ENCODE measurements at places on chromosomes 2 and 18.
A peak's percentile ranks its signal among the peaks of the same experiment; 100 is the strongest.

DNA sequence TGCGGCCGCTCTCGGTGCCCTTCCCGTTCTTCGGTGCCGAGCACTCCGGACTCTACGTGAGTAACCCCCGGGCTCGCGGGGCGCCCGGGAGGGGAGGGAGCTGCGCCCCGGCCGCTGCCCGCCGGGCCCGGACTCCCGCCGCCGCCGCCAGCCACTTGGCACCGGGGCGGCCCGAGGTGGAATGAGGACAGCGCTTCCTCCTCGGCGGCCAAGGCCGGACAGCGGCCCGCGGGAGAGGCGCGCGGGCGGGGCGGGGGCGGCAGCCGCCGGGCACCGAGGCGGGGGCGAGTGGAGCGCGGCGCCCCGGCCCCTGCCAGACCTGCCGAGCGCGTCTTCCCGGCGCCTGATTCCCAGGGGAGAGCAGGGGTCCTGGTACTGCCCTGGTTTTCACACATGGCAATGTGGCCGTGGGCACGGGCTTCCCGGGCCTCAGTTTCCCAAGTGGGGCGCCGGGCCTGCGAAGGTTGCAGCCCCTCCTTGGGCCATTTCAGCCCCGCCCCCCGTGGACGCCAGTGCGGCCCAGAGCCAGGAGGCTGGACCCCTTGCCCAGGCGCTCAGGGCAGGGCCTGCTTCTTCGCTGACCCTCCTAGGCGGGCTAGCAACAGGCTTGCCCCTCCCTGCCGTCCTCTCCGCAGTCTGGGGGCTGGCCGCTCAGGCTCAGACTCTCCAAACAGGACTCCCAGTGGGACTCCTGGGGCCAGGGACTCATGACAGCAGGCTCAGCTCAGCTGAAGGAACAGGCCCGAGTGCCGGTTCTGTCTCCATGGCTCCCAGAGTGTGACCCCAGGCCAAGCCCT lies 775 bp downstream of the SNED1 start:
- DNase-seq: no peak

- DNase-seq: no peak
Observed at GRCh38 chr2:173401716-173402326, 47.1 kb downstream of the CDCA7 start.

DNA sequence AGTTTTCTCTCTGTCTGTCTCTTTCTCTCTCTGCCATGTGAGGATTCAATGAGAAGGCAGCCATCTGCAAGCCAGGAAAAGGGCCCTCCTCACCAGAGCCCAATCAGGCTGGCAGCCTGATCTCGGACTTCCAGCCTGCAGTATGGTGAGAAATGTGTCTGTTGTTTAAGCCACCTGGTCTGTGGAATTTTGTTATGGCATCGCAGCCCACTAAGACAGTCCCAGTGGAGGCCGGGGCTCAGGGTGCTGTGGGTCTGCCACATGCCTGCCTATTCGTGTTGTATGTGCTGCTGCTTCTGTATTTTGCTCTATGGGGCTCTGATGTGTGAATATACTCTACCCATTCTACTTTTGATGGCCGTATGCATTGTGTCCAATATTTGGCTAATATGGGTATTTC lies 139.0 kb upstream of the HS6ST1 start:
- no peak for DNase-seq

- DNase-seq: peak; percentile 95
Observed at GRCh38 chr2:43221763-43222474, 4.5 kb downstream of the ZFP36L2 start.

DNA sequence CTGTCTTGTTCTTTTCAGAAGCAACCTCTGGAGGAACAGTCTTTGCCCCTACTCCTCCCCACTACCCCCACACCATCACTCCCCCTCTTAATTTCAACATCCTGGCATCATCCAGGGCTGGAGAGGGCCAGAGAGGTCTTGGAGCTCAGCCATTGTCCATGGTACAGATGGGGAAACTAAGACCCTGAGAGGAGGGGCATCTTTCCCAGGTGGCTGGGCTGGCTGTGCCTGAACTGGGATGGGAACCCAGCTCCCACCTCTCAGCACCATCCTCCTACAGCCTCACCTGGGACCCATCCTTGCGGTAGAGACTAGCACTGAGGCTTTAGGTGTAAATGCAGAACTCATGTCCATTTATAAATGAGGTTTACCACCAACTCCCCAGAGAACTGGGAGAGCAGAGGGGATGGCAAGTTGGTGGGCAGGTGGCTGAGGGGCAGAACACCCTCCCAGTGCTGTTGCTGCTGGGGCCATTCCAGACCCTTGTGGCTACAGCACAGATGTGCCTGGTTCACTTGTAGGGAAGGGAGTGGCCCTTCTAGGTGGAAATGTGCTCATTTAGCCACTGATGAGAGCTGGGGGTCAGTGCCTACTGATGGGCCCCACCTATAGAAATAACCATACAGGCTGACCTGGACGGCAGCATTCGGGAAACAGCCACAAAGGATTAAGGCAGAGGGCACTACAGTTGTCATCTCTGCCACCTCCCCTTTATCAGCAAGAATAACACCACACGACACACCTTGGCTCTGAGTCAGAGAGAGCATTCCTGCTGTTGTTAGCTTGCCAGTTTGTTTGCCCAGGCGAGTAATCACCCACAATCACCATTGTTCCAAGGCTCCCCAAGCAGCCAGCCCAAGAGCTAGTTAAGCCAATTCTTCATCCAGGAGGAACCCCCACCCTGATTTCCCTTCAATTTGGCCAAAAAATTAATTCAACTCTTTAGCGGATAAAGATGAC lies 2.1 kb downstream of the MLPH start:
- no peak for DNase-seq

- DNase-seq: no peak
Observed at GRCh38 chr2:237055386-237056100, 30.1 kb upstream of the COPS8 start.

- DNase-seq: no peak
Observed at GRCh38 chr18:61428266-61428665, 95.0 kb downstream of the CDH20 start.

- DNase-seq: no peak
Observed at GRCh38 chr2:163665051-163665450, 70.8 kb downstream of the FIGN start.

- peak; percentile 13 for DNase-seq
Observed at GRCh38 chr2:163207693-163208370, 369.3 kb upstream of the KCNH7 start.

DNA sequence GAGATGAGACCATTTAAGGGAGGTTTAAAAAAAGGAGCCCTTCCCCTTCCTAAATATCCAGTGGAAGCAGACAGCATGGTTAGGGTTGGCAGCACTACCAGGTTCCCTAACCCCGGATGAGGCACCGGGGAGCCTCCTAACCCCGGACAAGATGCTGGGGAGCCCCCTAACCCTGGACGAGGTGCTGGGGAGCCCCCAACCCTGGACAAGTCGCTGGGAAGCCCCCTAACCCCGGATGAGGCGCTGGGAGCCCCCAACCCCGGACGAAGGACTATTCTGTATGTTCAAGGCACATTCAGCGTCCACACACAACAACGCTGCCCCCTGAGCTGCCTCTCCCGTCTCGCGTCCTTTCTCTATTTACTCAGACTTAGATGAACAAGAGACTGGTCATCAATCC lies 51.9 kb downstream of the ANKMY1 start:
- no peak for DNase-seq

DNA sequence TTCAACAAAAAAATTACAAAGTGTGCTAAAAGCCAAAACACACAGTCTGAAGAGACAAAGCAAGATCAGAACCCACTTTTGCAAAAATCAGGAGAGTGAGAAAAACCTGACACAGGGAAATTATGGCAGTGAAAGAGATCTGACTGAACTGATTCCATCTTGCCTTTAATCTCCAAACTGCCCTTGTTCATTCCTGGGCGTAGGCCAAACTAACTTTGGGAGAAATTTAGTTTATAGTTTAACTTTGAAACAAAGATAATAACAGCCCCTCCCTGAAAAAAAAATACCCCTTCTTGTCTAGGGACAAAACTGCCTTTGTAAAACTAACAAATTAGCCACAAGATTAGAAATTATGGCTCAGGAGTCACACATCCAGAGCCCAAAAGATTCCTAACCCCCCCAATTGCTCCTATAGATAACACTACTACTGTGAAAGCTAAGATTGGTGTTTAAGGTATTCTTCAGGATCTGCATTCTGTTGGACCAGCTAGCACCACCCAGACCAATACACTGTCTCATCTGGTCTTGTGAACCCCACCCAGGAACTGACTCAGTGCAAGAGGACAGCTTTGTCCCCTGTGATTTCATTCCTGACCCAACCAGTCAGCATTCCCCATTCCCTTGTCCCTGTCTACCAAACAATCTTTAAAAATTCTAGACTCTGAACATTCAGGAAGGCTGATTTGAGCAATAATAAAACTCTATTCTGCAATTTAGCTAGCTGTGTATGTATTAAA lies 226.1 kb upstream of the SH3BP4 start:
- DNase-seq: no peak

DNA sequence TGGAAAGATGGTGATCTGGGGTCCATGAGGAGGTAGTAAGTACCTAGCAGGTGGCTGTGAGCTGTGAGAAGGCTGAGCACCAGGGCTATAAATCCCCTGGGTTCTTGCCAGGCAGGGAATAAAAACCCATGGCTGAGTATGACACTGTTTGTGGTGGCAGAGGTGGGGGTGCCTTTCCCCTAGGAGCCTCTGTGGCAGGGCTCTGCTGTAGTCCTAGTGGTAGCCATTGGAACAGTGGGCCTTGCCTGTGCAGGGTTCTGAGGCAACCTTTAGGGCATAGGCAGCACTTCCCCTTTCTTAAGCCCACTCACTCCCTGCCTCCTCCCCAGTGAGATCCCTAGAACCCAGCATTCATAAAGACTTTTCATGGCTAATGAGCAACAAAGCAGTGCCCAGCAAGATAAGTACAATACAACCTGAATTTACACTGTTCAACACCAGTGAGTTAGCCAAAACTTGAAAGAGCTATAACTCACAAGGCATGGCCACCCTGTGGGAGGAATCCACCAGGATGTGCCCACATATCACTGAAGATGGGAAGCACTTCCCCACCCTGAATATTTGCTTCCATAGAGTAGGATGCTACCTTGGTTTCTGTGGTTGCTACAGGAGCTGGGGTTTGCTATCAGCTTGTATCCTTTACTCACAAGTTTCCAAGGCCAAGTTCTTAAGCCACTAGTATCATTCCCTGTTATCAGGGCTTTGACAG lies 100.9 kb upstream of the NEUROD1 start:
- DNase-seq: no peak

DNA sequence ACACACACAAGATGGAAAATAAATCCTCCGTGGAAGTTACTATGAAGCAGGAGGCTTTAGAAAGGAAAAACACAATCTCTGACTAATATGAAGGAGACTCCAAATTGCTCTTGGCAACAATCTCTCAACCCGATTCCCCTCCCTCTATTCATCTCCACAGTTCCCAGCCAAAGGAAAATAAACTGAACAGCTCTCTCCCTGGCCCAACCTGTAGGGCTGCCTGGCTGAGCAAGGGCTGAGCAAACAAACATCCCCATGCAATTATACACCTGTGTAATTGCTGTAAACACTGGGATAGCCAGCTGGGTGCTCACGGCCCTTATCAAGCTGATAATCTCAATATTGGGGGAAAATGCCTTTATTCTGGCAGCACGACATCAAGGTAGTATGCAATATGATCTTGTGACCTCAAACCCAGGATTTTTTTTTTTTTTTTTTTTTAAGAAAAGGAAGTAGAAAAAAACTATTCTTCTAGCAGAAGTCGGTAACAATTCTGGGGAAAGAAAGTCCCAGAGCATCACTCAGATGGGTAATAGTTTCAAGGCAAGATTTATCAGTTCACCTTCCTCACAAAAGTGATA lies 203.3 kb upstream of the SMAD2 start:
- no peak for DNase-seq

- peak; percentile 52 for DNase-seq
Observed at GRCh38 chr2:106085181-106085940, 108.7 kb downstream of the UXS1 start.

GRCh38 chr2:105856581-105856980 lies 111.9 kb downstream of the NCK2 start:
- DNase-seq: no peak

GRCh38 chr2:113720167-113720566 lies 36.3 kb downstream of the SLC35F5 start:
- no peak for DNase-seq

GRCh38 chr18:6746386-6746960 lies 17.0 kb downstream of the ARHGAP28 start:
- DNase-seq: no peak

DNA sequence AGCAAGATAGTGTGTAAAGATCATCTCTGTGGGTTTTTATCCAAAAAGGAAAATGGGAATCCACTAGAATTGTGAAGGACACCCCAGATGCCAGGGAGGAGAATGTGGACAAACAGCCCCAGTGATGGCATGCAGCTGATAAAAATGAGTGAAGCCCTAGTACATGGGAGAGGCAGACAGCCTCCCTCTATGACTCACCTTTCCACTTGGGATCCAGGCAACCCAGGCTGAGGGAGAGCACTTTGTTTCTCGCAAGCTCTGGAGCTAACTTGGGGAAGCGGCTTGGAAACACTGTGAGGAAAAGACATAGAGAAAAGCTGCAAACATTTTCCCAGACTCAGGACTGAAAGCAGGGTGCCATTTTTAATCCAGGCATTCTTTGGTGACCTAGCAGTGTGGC lies 5.3 kb upstream of the FLACC1 start:
- no peak for DNase-seq

GRCh38 chr2:210389856-210390255 lies 74.9 kb upstream of the MYL1 start:
- no peak for DNase-seq

DNA sequence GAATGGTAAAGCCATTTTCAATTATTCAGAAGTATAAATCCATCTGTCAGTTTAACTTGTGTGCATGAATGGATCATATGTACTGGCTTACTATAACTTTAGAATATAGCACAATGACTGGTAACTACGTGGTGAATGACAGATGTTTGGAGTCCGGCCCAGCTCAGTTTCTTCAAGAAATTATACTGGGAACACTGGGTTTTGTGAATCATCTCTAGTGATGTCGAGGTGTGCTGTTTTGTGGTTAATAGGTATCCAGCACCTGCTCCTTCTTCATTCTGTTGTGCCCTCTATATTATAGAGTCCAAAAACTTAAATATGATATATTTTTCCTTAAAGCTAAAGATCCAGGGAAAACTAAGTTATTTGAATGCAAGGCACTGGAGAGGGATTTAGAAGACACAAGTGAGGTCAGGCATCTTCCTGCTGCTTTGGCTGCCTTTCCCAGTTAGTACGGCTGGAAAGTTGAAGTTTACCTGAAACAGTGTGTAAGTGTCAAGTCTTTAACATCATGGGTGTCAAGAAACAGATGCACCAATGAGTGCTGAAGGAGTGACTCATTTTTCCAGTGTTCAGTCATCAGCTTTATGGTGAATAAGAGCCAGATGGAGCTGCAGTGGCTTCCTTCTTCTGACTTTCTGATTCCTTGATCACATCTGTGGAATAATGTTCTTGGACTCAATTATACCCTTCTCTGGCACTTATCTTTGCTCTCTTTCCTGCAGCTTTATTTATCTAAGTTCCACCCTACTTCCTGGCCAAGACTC lies 1079.5 kb upstream of the CELF4 start:
- DNase-seq: no peak

DNA sequence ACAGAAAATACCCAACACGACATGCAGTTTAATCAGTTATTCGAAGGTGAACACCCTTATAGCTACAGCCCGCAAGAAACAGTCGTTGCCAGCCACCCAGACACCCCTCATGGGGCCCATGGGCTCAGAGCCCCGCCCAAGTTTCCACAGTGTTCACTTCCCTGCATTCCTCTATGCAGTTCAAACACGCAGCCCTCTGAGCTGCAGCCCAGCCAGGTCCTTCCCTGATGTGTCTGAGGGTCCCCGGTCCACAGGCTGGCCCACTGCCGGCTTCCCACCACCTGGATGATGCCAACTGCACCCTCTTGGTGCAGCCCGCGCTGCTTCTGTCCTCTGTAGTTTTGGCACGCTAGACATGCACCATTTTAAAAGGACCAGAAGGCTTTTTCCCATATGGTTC lies 87.4 kb downstream of the ZNF516 start:
- no peak for DNase-seq

All from fibroblast of gingiva (primary cell).